ENCODE measurements at places on chromosomes 1 and 21.

DNA sequence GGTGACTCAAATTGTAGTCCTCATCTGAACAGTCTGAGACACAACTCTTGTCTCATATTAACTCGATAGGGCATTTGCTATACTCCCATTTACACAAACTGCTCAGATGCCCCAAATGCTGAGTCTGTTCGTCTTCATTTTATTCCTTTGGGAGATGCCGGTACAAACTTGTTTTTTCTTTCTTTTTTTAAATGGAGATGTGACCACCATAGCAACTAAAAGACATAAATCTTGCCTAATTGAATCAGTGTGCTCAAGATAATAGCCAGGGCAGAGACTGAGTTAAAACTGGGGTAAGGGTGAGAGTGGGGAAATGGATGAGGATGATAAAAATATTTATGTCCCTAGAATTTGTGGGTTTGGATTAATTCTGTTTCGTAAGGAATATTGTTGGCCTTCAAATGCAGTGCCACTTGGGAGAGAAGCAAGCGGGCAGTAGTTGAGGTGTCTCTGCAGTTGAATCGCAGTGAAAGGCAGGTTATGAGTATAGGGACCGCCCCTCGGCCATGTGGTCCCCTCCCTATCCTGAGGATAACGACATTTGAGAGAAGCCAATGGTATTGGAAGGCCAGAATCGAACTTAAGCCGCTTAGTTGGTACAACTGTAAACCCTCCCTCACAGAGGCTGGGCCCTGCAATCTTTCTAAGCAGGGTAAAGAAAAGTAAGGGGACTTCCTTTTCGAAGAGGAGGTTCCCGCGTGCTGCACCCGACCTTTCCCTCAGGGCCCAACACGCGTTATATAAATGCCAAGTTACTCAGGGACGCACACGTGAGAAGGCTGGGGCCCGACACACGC lies 859 bp upstream of the LRRC8B start:
- DNase-seq, result peak; percentile 78

- DNase-seq, result no peak
Observed at GRCh38 chr1:65812065-65812464, 19.4 kb downstream of the PDE4B start.

DNA sequence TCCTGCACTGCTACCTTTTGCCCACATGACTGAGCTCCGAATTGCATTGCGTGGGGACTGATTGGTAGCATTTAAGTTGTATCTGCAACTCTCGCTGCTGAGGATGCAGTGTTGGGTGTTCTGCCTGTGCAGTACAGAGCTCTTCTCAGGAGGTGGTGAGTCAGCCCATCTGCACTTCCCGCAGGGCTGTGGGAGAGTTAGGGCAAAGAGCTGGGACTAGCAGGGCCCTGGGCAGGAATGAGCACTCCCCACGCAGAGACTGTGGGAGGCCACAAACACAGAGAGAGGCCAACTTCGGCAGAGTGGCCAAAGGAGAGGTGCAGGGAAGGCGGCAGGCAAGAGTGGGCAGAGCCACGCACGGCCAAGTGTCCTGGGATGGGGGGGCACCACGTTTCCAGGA lies 244.7 kb downstream of the SIPA1L2 start:
- no peak for DNase-seq

GRCh38 chr1:37844536-37844935 lies 14.9 kb downstream of the MTF1 start:
- no peak for DNase-seq

DNA sequence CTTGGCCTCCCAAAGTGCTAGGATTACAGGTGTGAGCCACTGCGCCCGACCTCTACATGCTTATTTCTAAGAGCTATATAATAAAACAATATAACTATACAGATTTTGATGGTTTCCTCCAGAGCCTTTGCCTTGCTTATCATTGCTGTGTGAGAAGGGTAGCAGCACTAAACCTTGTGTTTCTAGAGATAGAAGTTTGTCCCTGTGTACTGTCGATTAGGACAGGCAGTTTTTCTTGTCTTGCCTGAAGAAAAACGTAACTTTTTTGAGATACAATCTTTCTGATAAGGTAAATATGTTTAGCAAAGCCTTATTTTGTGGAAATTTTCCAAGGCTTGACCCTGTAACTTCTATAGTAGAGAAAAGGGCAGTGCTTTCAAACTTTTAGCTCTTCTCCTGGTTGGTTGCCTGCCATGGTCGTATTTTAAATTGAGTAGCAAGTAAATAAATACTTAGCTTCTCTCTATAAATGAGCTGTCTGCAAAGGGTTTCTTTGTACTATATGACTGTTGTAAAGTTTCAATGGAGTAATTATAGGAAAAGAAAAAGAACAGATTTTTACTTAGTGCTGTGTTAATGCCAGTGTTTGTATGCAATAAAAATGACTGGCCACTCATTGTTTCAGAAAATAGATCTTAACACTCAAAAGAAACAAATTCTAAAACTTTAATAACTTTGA lies 86.4 kb upstream of the CACYBP start:
- no peak for DNase-seq

GRCh38 chr1:200337831-200338230 lies 72.0 kb downstream of the ZNF281 start:
- no peak for DNase-seq

DNA sequence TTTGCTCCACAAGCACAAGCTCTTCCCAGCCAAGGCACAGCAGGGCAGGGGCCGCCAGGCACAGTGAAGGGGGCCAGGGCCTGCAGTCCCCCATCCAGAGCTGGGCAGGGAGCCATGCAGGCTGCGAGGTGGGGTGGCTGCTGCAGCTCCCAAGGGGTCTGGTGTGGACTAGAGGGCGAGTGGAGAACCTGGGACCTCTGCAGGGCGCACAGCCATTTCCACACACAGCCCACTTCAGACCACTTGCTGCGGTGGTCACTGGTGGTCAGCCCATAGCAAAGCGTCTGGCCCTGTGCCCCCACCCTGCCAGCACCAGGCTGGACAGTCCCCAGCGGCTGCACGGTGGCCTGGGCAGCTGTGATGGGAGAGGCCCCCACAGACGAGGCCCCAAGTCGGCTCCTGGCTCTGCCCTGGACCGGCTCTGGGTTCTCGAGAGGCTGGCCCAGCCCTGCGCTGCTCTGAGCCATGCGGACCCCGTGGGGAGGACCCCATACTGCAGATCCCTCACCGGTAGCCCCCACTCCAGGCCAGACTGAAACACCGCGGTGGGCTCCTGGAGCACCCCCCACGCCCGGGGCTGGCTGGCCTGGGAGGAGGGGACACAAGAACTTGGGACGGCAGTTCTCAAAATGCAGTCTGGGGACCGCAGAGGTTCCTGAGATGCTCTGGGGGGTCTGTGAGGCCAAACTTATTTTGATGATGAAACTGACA lies 47.1 kb upstream of the COL6A2 start:
- DNase-seq, result no peak

GRCh38 chr1:100458661-100459357 lies 79.1 kb upstream of the GPR88 start:
- no peak for DNase-seq

DNA sequence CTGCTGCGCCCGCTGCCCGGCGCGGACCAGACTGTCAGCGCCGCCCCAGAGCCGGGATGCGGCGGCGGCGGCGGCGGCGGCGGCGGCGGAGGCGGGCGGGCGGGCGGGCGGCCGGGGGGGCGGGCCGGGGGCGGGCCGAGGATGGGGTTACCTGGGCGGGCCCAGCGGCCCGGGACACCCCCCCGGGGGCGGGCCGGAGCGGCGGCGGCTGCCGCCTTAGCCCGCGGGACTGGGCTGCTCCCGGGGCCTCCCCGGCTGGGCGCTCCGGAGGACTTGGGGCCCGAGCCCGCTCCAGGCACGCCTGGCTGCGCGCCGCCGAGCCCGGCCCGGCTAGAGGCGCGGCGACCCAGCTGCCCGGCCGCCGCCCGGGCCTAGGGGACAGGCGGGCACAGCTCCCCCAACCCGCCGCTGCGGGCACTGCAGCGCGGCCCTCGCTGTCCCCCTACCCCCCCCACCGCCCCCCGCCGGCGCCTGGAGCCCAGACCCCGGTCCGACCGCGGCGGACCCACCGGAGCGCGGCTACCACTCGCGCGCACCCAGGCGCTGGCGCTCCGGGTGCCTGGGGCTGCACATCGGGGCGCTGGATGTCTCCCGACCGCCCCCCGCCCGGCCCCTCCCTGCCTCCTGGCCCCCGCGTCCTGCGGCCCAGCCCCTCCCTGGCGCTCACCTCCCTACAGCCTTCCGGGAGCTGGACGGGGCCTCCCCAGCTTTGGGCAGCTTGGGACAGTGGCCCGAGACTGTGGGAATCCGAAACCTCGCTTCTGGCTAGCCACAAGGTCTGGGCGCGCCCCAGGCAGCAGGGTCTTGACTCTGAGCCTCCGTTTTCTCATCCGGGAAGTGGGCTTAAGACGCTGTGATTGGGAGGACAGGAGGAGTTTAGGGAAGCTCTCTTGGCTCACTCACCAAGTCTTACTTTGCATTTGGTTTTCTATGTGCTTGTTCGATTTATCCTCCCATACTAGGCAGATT lies at the start of gene WNT4:
Gene WNT4 (minus strand): TSS at position 33 of the 969 bp plus-strand sequence. CDS start 175 bp downstream, outside the sequence.
- peak; percentile 18 for DNase-seq

GRCh38 chr1:6777813-6778212 lies 7.4 kb upstream of the CAMTA1 start:
- DNase-seq, result no peak

- DNase-seq, result no peak
Observed at GRCh38 chr1:192668409-192668983, 32.5 kb downstream of the RGS13 start.

DNA sequence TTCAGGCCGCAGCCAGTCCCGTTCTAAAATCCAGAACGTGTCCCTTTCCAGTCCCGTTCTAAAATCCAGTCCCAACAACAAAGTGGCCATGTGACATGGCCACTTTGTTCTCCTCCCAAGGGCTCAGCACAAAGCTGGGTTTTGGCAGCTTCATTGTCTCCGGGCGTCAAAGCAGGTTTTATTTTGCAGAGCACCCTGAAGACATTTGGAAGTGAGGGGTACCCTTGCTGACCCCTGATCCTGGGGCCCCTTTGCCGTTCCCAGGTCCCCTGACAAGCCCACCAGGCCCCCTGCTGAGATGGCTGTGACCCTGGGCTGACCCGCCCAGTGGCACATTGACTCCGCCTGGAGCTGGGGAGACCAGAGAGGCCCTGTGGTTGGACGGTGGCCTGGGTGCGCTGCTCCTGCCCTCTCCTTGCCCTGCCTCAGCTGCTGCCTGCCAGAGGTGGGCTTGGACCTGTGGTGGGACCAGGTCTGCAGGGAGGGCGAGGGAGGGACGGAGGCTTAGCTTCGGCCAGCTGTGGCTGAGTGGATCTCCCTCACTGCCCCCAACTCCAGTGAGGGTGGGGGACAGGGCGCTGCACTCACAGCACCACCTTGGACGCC lies 4.3 kb downstream of the PFKL start:
- DNase-seq, result no peak
